Suppressor macrophage treated with lipopolysaccharide for 4 hours (primary cell): ENCODE measurements at places on chromosomes 5 and 9.

- DNase-seq: no peak
These were observed 23.0 kb upstream of the B4GALT1 start for GRCh38 chr9:33190021-33190705.

GRCh38 chr9:12716823-12717600 lies 23.8 kb downstream of the TYRP1 start:
- DNase-seq: no peak

DNA sequence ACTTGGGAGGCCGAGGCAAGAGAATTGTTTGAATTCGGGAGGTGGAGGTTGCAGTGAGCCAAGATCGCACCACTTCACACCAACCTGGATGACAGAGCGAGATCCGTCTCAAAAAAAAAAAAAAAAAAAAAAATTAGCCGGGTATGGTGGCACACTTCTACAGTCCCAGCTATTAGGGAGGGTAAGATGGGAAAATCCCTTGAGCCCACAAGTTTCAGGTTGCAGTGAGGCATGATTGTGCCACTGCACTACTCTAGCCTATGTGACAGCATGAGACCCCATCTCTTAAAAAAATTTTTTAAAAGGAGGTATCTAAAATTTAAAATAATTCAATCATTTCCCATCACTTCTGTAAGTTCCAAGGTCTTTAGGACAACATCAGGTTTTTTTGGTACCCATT lies 26.0 kb downstream of the PSIP1 start:
- DNase-seq: no peak

GRCh38 chr5:100479079-100479688 lies 56.0 kb upstream of the FAM174A start:
- DNase-seq: no peak

DNA sequence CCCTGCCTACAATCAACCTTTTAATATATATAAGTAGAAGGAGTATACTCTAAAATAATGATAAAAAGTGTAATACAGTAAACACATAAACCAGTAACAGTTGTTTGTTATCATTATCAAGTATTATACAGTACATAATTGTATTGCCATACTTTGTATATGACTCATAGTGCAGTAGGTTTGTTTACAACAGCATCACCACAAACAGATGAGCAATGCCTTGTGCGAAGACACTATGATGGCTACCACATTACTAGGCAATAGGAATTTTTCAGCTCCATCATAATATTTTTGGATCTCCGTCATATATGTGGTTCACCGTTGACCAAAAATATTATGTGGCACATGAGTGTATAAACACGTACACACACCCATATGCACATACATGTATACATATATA lies 69.7 kb upstream of the APC start:
- DNase-seq: no peak

DNA sequence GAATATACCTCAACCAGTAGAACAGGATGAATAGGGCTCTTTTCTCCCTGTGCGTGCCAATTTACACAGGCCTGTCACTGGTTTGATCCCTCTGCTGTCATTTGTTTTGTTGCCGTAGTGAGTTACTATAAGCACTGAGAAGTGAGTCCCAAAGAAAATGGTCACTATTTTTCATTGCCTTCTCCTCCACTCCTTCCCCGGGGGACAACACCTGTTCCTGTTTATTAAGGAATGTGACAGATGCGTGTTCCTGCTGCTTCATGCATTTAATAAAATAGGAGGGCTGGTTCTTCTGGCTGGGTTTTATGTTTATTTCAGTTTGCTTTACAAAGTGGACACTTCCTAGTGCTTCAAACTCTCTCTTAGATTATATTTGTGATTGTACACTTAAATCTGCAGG lies 6.4 kb downstream of the THBS4 start:
- no peak for DNase-seq

DNA sequence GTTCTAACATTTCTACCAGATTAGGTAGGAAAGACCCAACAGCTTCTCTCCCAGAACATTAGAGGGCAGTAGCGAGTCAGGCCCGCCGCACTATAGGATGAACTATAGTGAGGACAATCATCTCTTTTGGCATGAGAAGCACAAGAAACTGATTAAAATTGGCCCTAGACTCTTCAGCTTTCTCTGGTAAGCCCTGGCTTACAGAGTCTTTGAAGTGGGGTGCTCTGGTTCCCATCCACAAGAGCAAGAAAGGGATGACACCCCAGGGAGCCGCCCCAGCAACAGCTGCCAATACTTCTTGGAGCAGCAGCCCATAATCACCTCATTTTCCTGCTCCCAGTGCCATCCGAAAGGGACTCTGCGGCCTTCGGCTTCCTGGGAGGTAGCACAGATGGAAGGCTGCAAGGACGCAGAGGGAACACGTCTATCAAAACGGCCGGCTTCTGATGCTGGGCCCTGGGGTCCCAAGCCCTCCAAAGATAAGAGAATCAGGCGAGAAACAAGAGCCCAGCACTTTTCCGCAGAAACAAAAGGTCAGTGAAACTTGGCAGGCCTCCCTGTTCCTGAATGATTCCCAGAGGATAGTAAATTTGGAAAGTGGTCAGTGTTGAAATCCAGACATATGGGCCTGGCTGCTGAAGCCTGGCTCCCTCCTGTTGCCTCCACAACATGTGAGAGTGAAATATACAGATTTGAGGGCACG lies 69.3 kb downstream of the HSD17B3 start:
- DNase-seq: peak; percentile 35

- peak; percentile 76 for DNase-seq
These were observed 2.2 kb downstream of the HNRNPA0 start for GRCh38 chr5:137751869-137752491.
